ENCODE measurements at places on chromosomes 7 and 10. TPM values are rescaled to one million over a fixed set of nuclear protein-coding genes. Genes with fewer than 3 reads are reported as not detected.

The FKBP9 gene
- total RNA-seq, result 13.0 TPM

The SPACDR gene
- total RNA-seq, result not detected

The STX1A gene
- total RNA-seq, result 19.8 TPM

The HOXA7 gene
- not detected for total RNA-seq

The GPR85 gene
- total RNA-seq, result 0.35 TPM

The GTF2IRD2 gene
- 0.74 TPM for total RNA-seq

The ITGA8 gene
- total RNA-seq, result not detected

The ANXA8L1 gene
- not detected for total RNA-seq

The MYH16 gene
- total RNA-seq, result not detected

The HOGA1 gene
- total RNA-seq, result not detected

The TSPAN15 gene
- total RNA-seq, result 12.5 TPM

The FZD8 gene
- total RNA-seq, result 8.7 TPM

The CYP26A1 gene
- 2.8 TPM for total RNA-seq
